ENCODE measurements at places on chromosomes 1 and 21.

- DNase-seq = no peak
Observed at GRCh38 chr21:23008601-23009202, 2010.5 kb downstream of the NCAM2 start.

DNA sequence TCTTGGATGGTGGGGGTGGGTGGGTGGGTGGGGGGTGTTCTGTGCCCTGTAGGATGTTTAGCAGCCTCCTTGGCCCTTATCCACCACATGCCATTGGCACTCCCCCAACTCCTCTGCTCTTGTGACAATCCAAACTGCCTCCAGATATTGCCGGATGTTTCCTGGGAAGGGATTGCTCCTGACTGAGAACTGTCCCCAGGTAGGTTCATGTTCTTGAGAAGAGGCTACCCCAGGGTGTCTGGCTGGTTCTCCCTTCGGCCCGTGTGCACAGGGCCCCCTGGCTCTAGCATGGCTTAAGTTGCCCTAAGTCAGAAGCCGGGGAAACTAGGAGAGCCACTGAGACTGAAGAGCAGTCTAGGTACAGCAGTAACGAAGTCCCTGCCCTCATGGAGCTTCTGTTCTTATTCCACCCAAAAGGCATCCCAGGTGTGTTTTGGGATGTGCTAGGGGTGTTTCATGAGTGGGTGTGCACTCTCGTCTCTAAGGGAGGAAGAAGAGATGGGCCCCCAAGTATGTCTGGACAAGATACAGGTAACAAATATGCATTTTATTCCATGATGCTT is 19.8 kb upstream of the THRAP3 start:
- peak; percentile 38 for DNase-seq

GRCh38 chr1:245177071-245177900 is 22.5 kb downstream of the KIF26B start:
- DNase-seq = no peak

GRCh38 chr1:80349218-80349617 is 1342.7 kb upstream of the ADGRL4 start:
- no peak for DNase-seq

GRCh38 chr1:239448911-239449310 is 62.5 kb downstream of the CHRM3 start:
- no peak for DNase-seq

DNA sequence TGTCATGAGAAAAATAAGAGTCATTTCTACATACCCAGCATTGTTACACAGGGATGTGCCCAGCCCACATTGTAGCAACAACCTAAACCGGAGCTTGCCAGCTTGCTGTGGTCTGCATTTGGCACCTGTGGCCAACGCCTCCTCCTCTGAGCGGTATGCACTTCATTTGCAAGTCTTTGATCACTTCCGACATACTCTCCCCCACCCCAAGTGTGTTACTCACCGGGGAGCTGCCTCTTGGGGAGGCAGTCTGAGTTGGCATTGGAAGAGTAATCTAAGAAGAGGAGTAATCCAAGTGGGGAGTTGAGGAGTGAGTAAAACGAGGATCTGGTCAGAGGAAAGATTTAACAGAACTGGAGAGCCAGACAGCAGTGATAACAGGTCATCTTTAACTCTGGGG is 3.8 kb downstream of the BCL9 start:
- DNase-seq = peak; percentile 7

DNA sequence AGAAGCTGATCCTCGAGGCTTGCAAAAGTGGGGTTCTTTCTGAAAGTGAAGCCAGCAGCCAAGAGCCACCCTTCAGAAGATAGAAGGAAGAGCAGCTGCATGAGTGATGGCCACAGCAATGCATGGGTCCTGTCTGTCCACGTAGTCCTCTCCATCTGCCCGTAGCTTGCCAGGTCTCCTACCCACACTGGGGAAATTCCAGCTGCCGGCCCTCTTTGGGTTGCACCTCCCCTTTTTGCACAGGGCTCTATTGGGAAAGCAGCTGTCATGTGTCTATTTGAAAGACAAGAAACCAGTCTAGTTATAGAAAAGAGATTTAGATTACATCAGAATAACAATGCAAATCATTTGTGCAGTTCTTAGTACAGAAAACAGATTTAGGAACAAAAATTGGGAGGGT is 204.4 kb downstream of the GIPC2 start:
- no peak for DNase-seq

DNA sequence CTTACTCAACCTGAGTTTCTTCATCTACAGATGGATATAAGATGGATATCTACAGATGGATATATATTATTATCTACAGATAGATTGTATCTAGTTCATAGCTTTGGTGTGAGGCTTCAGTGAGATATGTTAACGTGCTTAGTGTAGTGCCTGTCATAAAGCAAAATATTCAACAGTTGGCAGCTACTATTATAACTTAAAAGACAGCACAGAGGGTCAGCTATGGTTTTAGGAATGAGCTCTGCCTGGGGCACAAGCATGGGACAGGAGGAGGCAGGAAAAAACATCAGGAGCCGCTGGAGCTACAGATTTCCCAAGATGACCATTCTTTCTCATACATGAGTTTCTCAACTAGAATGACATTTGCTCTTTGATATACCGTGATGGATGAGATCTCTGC is 1.3 kb upstream of the CYB5R1 start:
- DNase-seq = no peak

DNA sequence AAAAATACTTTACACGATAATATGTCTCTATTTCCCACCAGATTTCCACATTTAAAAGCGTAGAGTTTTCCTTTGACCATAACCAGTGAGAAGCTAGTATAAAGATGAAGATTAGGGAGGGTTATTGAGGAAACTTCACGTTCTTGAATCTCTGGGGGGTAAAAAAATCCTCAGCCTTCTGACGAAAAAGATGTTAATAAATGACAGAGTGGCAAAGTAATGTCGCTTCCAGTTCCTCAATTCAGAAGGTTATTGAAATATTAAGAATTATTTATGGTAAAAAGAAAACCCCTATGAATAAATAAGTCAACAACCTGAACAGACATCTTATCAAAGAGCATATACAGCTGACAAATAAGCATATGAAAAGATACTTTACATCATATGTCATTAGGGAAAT is 241.0 kb downstream of the GPATCH2 start:
- no peak for DNase-seq

DNA sequence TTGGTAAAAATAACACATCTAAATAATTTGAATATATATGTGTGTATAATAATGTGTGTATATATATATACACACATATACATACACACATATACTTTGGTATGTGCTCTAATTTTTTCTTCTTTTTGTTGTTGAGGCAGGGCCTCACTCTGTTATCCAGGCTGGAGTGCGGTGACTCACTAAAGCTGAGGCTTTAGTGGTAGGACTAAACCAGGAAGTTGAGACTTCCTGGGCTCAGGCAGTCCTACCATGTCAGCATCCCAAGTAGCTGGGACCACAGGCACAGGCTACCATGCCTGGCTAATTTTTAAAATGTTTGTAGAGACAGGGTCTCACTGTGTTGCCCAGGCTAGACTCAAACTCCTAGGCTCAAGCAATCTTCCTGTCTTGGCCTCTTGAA is 46.7 kb upstream of the CXADR start:
- DNase-seq = no peak

- DNase-seq = no peak
Observed at GRCh38 chr21:30463713-30464112, 16.5 kb downstream of the KRTAP19-1 start.

DNA sequence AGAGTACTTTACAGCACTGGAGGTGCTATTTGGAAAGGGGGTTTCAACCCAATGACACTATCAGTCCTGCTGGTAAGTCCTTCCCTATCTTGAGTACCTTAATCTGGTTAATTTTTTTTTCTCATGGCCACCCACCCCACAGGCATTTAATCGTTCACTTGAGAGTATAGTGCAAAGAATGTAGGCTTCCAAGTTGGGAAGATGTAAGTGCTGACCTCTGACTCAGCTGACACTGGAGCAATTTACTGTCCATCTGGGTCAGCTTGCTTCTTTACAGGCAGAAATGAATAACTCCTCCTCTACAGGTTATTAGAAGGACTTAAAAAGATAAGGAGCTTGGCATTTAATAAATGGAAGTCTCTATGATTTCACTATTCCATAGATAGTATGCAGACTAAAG is 89.6 kb downstream of the AK5 start:
- no peak for DNase-seq

- no peak for DNase-seq
Observed at GRCh38 chr1:93525431-93525830, 77.5 kb downstream of the FNBP1L start.

All from DMS 273 treated with DMSO at 0.1 percent for 48 hours (cell line).